GM20000 (cell line): ENCODE measurements at places on chromosomes 12 and 14.

GRCh38 chr14:101559624-101560533, 1.4 kb upstream of the DIO3 start:
- no peak for DNase-seq

- no peak for DNase-seq
These were observed 41.0 kb downstream of the TFCP2 start for GRCh38 chr12:51131745-51132521.

GRCh38 chr12:22578328-22578727, 34.0 kb upstream of the C2CD5 start:
- DNase-seq, result no peak

DNA sequence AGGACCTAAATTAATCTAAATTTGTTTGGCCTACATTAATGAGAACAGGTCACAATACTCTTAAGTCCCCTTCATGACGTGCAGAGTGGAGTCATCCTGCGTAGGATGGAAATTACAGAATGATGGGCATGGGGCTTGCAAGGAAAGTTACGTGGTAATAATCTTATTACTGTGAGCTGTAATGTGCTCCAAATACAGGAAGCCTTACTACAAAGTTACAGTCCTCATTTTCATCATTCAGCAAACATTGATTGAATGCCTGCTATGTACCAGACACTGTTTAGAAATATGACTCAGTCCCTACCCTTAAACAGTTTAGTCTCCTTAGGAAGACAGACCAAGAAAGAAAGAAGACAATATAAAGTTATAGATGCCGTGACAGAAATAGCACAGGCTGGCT, 9.4 kb downstream of the HIGD1C start:
- no peak for DNase-seq

- peak; percentile 45 for DNase-seq
These were observed 53.1 kb downstream of the SIX6 start for GRCh38 chr14:60561845-60562746.

DNA sequence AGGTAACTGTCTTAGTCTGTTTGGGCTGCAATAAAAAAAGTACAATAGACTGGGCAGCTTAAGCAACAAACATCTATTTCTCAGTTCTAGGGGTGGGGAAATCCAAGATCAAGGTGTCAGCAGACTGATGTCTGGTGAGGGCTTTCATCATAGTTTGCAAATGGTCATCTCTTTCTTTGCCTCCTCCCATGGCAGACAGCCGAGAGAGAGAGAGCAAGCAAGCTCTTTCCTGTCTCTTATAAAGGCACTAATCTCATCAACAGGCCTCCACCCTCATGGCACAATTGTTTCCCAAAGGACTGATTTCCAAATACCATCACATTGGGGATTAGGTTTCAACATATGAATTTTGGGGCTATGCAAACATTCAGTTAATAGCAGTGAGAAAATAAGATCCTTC, 445.6 kb upstream of the FLRT2 start:
- DNase-seq, result no peak

DNA sequence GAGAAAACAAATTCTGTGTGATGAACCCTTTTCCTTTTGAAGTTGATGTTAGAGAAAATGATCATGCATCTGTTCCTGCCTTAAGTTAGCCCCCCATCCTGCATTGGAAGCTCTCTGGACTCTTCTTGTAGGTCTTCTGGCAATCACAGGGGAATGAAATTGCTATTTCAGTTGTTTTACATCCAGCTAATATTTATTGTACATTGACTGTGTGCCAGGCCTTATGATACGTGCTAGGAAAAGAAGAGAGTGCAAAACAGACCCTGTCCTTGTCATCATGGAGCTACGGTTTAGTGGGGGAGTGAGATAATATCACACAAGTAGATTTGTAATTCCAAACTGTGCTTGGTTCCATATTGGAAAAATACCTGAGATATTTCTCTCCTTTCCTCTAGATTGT, 118.6 kb downstream of the TGFB3 start:
- DNase-seq, result no peak
